ENCODE measurements at places on chromosomes 1 and 21. TPM values are rescaled to one million over a fixed set of nuclear protein-coding genes. Genes with fewer than 3 reads are reported as not detected.

- no peak for DNase-seq
Observed at GRCh38 chr1:47213230-47213963, 18.6 kb downstream of the TAL1 start.

GRCh38 chr1:32247983-32248889 is 1.2 kb downstream of the FAM167B start:
- DNase-seq, result peak; percentile 90

- no peak for DNase-seq
Observed at GRCh38 chr1:235298758-235299157, 29.2 kb downstream of the ARID4B start.

- no peak for DNase-seq
Observed at GRCh38 chr1:101748077-101748476, 248.6 kb downstream of the OLFM3 start.

DNA sequence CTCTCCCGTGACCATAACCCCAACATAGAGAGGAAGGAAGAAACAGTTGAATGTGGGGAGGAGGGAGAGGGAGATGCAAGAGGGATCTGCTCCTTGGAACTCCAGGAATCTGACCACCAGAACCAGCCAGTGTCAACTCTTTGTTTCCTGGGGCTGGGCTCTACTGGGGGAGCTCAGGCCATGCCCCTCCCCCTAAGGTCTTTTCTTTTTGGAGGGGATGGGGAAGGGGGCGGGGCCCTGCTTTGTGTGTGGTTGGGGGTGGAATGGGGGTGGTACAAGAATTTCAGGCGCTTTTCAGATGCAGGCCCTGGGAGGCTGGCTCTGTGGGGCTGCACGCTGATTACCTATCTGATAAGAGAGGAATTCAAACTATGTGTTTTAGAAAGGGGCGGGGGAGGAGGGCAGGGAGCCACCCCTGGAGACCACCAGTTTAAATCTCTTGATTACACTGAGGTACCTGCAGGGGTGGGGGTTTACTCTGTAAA is 8.3 kb downstream of the LIN28A start:
- DNase-seq, result no peak

DNA sequence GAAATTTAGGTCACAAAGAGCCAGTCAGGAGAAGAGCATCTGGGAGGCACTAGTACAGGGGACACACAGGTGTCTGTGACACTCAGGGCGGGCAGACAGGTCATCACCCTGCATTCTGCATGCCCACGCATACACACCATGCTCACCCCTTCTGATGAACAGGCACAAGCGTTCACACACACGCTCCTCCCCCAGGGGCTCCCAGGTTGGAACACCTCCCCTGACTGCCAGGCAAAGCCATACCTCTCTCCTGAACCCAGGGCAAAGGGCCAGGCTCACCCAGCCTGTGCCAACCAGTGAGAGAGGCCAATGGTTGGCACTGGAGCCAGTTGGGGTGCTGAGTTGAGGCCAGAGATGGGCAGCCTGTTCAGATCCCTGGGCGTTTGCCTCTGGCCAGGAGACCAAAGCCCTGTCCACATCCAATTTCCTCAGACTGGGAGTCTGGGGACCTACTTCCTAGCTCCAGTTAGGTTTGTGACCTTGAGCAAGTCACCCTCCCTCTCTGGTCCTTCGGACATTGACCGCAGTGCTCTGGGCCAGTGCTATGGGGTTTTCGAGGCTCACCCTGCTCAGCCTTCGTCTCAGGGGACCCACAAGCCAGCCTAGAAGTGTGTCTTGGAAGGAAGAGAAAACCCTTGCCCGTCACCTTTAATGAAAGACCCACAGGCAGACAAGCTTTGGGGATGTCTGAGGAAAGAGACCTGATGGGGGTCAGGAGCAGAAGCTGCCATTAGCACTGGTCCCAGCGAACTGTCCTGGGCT is 5.8 kb upstream of the LAD1 start:
- no peak for DNase-seq

- no peak for DNase-seq
Observed at GRCh38 chr1:63908016-63908415, 134.2 kb downstream of the ROR1 start.

- no peak for DNase-seq
Observed at GRCh38 chr1:203227371-203228083, 1.9 kb downstream of the CHIT1 start.

- DNase-seq, result peak; percentile 10
Observed at GRCh38 chr1:1106510-1107221, 9.2 kb downstream of the C1orf159 start.

DNA sequence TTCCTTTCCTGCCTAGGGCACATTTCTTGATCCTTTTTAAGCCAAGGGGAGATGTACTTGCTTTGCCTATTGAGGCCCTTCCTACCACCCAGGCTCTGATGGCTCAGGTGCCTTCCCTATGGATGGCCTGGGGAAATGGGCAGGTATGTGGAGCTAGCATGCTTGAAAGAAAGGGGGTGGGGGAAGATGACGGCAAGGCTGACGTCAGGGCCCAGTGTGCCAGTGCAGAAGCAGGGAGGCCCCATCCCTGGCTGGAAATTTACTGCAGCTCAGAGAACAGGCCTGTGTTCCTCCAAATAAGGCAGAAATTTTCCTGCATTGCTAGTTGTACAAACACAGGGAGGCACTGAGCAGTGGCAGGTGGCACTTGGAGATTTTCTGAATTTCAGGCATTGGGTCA is 453.2 kb upstream of the VAMP3 start:
- DNase-seq, result no peak

GRCh38 chr1:95021119-95021518 is 51.6 kb downstream of the ALG14 start:
- DNase-seq, result no peak

GRCh38 chr1:94787691-94788090 is 32.5 kb upstream of the SLC44A3 start:
- DNase-seq, result no peak

DNA sequence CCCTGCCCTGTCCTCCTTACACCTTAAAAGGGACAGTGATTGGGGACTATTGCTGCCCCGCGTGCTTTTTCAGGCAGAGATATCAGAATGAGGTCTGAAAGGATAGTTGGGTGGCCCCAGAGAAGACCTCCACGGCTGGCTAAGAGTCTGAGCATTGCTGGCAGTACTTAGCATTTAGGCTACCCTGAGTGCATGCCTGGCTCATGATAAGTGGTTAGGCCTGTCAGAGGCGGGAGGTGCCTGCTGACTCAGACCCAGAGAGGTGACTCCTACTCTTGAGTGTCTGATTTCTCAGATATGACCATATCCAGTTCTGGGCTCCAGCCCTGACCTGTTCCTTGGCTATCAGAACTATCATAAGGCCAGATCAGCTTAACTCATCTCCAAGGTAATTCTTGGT is 213.7 kb downstream of the PBX1 start:
- DNase-seq, result peak; percentile 71

- DNase-seq, result no peak
Observed at GRCh38 chr1:21099034-21099868, 77.4 kb downstream of the EIF4G3 start.

- no peak for DNase-seq
Observed at GRCh38 chr21:39161064-39161463, 22.2 kb downstream of the PSMG1 start.

GRCh38 chr1:26857473-26858060 is 5.4 kb upstream of the SFN start:
- no peak for DNase-seq

GRCh38 chr1:154406572-154406879 is 1.4 kb downstream of the IL6R start:
- DNase-seq, result no peak

DNA sequence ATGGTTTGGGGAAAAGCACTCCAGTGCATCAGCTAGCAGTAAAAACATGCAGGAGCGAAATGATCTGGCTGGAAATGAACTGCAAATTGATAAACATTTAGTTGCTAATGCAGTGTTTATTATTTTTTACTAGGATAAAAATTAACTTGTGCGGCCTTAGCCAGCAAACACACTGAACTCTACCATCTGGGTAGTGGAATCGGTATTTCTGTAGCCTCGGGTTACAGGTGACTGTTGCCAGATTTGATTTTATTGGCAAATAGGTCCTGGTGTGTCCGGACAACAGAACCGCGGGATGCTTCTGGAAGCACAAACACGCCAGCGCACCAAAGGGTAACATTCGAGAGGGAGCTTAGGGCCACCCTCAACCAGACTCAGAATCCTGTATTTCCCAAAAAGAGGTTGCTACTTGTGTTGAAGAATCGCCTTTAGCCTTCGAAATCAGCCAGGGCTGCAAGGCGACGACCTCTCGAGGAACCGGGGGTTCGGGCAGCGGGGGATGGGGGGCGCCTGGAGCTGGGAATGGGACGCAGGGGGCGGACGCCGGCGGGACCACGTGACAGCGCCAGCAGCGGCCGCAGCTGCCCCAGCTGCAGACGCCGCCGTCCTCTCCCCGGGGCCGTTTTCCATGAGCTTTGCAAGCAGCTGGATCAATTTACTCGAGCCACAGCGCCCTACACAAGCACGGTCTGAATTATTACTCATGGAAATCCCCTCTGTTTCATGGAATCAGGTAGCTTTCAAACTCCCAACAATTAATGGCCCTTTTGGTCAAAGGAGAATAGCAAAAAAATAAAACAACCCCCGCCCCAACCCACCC is 158.8 kb downstream of the TOMM20 start:
- DNase-seq, result peak; percentile 74

DNA sequence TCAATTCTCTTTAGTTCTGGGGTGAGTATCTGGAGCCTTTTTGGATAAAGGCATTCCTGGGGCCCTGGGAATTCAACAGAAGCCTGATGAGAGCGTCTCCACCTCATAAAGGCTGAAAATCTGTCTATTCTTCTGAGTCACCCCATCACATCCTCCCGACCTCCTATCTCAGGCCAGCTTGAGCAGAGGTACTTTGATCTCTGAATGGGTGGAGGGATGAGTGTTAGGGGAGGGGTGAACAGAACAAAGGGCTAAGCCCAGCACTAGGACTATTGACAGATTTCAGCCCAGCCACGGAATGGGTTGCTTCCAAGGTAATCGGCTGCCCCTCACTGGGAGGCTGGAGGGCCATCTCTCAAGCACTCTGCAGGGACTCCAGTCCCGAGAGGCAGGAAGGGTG is 2.5 kb upstream of the MYBPH start:
- DNase-seq, result no peak

GRCh38 chr1:18766328-18766727 is 93.1 kb downstream of the TAS1R2 start:
- no peak for DNase-seq

The PARP1 gene
- total RNA-seq, result 61.1 TPM

The LMX1A gene
- total RNA-seq, result 0.09 TPM

The MAP3K6 gene
- 51.5 TPM for total RNA-seq

The EXTL1 gene
- 3.2 TPM for total RNA-seq

The SYCP1 gene
- total RNA-seq, result not detected

The EPHA8 gene
- total RNA-seq, result not detected

The DFFB gene
- total RNA-seq, result 4.1 TPM

The OR2T33 gene
- not detected for total RNA-seq

All from left cardiac atrium (tissue), 4 donors.